ENCODE measurements at places on chromosomes 3 and 15. TPM values are rescaled to one million over a fixed set of nuclear protein-coding genes. Genes with fewer than 3 reads are reported as not detected.

The SCN11A gene
- total RNA-seq, result under 0.01 TPM

The NEO1 gene
- 156 TPM for total RNA-seq

The PLS1 gene
- total RNA-seq, result 2.4 TPM

The SPTBN5 gene
- total RNA-seq, result 0.41 TPM

The NOX5 gene
- total RNA-seq, result under 0.01 TPM

GRCh38 chr15:92028389-92028724, 174.8 kb downstream of the SLCO3A1 start:
- DNase-seq, result no peak
